Stimulated activated CD4-positive, alpha-beta T cell treated with anti-CD3 and anti-CD28 coated beads, Interleukin-1b, Interleukin-23, amount 100 ng/mL, for 1 hour (primary cell): ENCODE measurements at places on chromosomes 5 and 9.

- no peak for DNase-seq
Observed at GRCh38 chr5:171415115-171415730, 4.2 kb upstream of the FGF18 start.

GRCh38 chr9:98917746-98918487 is 25.8 kb upstream of the COL15A1 start:
- DNase-seq = no peak

DNA sequence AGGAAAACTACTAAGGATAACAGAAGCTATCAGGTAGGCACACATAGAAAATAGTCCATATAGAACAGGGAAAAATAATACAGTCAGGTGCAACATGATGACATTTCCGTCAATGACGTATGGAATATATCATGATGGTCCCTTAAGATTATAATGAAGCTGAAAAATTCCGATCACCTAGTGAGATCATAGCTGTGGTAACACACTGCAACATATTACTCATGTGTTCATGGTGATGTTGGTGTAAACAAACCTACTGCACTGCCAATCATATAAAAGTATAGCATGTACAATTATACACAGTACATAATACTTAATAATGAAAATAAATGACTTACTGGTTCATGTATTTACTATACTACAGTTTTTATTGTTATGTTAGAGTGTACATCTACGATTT is 60.0 kb downstream of the MEGF9 start:
- DNase-seq = no peak

DNA sequence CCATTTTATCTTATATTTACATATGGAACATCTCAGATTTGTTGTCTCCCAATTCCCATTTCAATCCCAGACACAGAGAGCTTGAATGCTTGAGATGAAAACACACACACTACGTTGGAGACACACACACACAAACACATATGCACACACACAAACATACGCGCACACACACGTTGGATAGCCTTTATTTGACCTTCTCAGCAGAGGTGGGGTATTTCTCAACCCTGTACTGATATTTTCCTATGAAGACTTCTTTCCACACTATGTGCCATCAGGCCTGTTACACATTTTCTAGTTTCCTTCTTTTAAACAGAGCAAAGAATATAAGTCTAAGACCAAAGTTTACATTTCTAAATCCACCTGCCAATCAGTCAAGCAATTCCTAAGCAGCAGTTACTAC is 291.0 kb downstream of the TAF11L14 start:
- DNase-seq = no peak

DNA sequence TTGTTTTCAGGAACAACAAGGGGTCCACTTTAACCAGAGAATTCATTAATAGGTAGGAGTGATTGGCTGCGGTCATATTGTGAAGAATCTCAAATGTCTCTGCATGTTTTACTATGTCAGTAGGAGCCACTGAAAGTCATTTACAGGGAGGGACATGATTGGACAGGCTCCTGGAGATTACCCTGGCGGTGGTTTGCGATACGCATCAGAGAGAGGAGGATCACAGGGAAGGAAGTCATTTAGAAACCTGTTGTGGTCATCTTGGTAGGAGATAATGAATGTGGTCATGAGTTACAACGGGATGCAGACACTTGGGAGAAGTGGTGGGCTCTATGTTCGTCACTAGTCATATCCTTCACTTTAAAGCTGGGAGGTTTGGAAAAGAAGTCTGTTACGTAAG is 262.8 kb downstream of the FAM114A2 start:
- DNase-seq = no peak

DNA sequence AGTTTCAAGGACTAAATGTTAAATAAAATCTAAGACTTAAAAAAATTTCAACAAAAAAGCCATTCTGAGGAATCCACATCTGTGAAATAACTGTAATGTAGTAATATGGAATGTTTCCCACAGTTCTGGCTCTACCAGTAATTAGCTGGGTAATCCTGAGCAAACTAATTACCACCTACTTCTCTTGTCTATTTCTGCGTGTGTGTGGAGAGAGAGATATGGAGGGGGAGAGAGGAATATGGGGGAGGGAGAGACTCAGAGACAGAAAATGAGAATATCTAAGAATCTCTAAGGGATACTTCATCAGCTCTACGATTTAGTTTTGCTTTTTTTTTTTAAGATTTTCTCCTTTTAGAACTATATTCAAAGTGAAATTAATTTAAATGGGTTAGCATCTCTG is 28.0 kb downstream of the TBCA start:
- no peak for DNase-seq

- DNase-seq = no peak
Observed at GRCh38 chr9:99565203-99565602, 256.5 kb upstream of the NR4A3 start.

DNA sequence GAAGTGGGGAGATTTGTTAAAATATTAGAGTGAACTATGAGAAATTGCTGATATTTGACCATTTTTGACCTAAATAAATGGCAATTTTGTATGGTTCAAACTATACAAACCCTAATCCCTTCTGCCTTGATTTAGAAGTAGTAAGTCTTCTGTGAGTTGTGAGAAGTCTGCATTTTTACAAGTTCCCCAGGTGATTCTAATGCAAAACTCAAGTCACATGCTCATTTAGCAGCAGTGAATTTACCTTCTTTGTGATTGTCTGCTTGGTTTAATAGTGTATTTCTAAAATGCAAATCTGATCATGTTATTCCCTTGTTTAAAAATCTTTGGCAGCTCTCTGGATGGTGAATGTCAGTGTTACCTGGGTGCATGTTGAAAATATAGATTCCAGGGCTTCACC is 2.8 kb downstream of the MEGF10 start:
- no peak for DNase-seq

DNA sequence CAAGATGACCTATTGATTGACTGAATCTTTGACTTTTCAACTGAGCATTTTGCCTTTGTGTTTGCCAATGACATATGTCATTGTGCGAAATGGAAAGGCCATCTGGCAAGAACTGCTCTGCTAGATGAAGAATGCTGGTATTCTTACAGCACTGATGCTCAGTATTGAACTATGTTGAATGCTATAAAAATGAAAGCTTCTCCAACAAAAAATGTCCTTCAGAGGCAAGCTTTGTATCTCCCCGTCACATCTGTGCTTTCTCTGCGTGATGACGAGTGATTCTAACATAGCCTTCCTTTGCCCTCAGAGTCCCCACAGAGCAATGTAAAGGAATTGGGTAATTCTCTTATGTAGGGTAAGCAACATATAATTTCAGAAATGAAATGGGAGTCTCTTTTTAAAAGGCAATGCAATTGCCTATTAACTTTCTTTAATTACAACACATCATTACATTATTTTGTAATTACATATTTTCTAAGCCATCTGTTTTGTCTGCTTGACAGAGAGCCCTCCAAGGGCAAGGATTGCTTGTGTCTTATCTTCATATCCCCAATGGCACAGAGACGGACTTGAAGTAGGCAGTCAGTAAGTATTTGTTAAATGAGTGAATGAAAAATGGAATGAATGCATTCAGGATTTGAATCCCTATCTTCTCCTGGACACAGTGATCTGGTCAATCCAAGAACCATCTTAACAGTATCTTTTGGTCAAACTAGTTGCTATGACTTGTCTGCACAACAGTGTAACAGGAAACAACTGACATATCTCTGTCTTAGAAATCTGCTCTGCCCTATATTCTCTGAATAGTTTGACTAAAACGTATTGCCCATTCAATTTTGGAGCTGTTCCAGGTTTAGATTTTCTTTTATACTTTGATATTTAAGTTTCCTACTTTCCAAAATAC is 46.1 kb downstream of the ENC1 start:
- DNase-seq = no peak

- DNase-seq = no peak
Observed at GRCh38 chr5:86665984-86666760, 48.4 kb downstream of the COX7C start.

DNA sequence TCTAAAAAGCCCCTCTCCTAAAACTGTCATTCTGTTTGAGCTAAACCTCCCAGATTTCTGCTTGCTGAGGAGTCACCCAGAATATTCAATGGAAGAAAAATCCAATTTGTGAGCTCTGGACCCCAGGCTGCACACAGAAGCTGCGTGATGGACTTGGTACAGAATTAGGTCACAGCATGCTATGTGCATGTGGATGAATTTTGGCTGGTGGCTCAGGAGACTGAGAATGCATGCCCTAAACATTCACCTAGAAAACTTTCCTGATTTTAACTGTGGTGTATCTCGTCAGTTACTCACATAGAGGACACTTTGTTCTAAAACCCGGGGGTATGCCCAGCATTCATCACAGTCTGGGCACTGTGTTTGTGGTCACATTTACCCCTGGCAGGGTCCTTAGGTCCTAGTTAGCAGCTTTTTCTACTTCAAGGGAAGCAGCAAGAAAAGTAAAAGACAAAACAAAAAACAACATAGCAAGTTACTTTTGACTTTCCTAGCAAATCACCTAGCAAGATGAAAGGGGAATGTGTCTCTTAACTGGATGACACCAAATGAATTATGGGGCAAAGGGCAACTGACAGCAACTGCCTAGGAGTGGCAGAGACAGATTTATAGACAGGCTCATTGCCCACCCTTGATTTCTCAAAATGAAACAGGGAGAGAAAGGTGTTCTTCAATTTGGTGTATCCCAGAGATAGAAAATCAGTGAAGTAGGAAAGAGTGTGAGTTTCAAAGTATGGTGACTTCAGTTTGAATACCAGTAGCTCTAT is 8.3 kb upstream of the SHROOM1 start:
- no peak for DNase-seq

GRCh38 chr9:133235549-133236222 is 26.6 kb upstream of the OBP2B start:
- no peak for DNase-seq

DNA sequence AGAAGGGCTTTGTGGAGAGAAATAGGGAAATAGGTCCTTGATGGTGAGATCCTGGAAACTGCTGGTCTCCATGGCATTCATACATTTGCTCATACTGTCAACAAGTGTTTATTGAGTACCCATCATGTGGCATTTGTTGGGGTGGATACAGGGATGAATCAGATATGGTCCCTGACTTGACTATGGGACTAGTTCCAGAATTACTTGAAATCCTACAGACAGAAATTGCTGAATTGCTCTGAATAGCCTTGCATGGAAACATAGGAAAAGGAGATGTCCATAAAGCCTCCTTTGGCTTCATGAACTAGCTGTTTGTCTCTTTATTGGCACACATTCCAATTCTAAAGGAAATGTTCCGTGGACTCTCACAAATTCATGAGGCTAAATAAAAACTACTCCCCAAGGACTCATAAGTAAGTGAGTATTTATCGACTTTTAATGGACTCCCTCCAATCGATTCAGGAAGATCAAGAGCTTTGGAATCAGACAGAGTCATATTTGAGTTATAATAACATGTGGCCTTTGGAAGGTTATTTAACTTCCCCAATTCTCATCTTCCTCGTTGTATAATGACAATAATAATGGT is 122.4 kb upstream of the C6 start:
- no peak for DNase-seq

- no peak for DNase-seq
Observed at GRCh38 chr9:5958273-5958672, 57.2 kb downstream of the RANBP6 start.

DNA sequence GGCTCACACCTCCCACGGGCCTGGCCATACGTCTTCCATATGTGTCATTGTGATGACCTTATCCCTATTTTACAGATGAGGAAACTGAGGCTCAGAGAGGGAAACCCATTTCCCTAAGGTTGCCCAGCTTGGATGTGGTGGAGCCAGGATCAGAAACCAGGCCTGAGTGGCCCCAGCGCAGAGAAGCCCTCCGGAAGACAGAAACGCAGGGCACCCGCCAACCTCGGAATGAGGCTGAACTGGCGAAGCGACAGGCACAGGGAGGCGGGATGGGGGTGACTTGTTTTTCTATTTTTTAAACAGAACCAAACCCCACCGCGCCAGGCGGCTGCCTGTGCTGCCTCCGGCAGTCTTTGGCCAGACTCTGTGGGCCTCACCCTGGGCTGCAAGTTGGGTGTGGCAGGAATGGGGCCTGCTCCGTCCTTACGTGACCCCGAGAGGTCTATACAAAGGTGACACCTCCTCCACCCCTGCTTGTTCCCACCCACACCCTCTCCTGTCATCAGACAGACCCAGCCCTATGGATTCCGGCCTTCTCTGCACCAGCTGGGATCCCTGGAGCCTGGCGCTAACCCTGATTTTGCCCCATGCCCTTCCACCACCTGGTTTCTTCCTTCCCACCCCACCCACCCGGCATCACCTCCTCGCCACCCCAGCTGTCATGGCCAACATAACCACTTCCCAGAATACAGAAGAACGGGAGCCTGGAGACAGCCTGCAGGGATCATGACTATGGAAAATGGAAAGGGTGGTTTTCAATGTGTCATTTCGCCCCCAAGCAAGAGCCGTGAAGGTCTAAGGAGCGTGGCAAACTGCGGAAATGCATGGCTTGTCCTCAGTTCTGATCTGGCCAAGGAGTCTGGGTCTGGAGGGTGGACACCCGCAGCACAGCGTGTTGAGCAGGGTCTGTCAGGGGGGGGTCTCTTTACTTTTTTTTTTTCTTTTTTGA is 23.6 kb downstream of the PLPP7 start:
- DNase-seq = no peak

DNA sequence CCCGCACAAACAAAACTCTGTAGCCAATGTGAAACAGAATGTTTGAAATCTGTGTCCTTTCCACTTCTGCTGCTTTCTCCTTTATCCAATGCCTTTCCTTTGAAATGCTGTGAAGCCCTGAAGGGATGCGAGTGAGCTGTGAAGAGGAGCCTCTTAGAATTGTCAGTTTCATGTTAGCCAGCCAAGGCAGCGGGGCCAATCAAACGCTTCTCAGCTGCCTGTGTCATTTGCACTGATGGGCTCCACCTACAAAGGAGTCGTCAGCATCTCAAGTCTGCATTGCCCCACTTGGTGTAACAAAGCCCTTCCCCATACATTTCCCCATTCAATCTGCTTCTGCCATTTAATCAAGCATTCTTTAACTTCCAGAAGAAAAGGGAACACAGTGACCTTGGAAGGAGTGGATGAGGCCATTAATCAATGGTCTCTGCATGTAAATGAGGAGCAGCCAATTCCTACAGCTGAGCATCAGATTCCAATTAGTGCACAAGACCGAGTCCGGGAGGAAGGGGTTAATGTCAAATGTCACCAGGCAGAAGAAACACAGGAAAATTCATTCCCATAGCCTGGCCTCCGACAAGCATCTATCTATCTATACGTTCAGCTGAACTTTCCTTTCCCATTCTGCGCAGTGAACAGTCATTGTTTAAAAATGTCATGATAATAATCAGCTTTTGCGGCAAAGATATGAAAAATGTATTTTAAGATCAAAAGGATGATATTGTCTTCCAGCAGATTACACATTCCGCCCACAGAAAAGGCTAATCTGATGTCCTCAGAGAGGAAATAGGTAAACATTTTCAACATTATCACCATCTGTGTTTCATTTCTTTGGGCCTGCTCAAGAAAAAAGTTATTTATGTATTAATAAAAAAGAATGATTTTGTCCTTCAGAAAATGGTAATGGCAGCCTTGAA is 154.6 kb downstream of the FSTL4 start:
- DNase-seq = no peak

DNA sequence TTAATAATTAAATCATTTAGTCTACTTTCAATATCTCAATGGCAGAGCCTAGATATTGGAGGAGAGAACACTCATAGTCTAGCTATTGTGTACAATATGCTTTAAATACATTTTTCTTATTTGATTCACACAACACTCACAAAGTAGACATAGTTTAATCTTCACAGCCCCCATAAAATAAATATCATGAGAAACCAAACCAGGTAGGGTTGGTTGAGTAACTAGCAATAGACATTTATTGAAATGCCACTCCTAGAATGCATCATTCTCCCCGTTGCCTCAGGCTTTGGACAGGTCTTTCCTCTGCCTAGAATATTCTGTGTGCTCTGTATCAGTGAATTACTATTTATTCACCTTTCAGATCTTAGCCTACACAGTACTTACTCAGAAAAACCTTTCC is 141.9 kb downstream of the CEMIP2 start:
- DNase-seq = no peak
